ENCODE measurements at places on chromosomes 1 and 21.

GRCh38 chr1:206105464-206105995, 11.7 kb downstream of the AVPR1B start:
- DNase-seq = no peak

- DNase-seq = no peak
Observed at GRCh38 chr21:42404539-42404938, 837 bp downstream of the UBASH3A start.

GRCh38 chr1:20080441-20081352, 10.7 kb downstream of the PLA2G5 start:
- no peak for DNase-seq

DNA sequence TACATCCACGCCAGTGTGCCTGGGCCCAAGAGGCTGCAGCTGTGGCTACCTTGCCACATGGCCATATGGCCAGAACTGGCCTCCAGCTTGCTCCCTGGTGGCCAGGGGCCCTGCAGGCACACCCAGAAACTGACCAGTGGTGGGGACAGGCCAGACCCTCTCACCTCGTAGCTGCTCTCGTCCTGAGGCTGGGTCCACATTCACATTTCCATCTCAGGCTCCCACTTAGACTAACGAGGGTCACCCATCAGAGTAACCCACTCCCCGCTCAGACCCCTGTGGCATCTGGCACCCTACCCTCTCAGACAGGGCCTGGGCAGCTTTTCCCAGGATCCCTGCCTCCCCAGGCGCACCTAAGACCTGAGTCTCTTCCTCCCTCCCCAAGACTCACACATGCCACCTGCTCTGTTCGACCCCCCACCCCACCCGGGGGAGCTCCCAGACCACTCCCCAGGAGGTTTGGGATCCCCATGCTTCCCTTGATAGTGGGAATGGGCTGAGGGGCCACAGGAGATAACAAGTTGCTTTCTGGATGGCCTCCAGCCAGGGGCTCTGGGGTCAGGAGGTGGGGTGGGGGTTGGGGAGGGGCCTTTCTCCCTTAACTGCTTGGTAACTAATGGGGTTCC, 21.3 kb upstream of the RNU1-4 start:
- no peak for DNase-seq

- peak; percentile 67 for DNase-seq
Observed at GRCh38 chr1:41496080-41497055, 11.9 kb upstream of the EDN2 start.

DNA sequence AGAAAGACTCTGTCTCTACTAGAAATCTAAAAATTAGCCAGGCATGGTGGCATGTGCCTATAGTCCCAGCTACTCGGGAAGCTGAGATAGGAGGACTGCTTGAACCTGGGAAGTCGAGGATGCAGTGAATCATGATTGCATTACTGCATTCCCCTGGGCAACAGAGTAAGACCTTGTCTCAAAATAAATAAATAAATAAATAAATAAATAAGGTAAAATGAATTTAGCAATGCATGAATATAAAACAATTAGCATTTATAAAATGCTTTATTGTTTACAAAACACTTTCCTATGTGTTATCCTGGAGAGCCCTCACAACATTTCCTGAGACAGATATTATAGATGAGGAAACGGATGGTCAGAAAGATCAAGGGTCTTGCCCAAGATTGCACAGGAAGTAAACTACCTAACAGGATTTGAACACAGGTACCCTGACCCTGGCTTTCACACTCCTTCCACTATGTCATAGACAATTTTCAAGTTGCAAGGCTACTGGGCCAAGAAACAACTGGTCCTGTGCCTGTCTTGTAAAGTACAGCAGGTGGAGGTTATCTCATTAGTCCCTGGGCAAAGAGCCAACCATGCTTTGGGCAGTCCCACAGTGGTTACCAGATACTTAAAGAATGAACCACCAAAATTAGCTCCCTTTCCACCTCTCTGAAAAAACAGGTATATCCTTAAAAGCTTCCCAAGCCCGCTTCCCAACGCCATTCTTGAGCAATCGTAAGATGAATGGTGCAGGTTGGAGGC, 15.4 kb upstream of the VSIG8 start:
- no peak for DNase-seq

DNA sequence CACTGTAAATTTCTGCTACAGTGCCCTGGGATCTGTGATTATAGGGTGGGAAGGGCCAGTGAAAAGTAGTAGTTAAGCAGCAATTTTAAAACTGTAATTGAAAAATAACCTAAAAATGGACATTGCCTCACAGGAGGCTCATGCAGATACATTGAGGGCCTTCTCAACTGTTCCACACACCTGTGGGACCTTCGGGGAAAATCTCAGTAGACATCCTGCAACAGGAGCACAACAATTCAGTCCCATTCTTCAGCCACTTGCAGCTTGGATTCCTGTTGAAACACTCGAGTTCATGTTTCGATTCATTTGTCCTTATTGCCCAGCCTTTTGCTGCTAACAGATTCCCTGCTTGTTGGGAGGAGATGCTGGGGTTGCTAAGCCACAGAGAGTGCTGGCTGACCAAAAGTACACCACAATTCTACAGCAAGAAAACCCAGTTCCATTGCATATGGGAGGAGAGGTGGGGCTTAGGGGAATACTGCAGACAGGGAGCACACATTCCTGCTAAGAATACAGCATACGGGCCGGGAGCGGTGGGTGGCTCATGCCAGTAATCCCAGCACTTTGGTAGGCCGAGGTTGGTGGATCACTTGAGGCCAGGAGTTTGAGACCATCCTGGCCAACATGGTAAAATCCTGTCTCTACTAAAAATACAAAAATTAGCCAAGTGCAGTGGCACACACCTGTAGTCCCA, 4.5 kb downstream of the TMCC2 start:
- no peak for DNase-seq

DNA sequence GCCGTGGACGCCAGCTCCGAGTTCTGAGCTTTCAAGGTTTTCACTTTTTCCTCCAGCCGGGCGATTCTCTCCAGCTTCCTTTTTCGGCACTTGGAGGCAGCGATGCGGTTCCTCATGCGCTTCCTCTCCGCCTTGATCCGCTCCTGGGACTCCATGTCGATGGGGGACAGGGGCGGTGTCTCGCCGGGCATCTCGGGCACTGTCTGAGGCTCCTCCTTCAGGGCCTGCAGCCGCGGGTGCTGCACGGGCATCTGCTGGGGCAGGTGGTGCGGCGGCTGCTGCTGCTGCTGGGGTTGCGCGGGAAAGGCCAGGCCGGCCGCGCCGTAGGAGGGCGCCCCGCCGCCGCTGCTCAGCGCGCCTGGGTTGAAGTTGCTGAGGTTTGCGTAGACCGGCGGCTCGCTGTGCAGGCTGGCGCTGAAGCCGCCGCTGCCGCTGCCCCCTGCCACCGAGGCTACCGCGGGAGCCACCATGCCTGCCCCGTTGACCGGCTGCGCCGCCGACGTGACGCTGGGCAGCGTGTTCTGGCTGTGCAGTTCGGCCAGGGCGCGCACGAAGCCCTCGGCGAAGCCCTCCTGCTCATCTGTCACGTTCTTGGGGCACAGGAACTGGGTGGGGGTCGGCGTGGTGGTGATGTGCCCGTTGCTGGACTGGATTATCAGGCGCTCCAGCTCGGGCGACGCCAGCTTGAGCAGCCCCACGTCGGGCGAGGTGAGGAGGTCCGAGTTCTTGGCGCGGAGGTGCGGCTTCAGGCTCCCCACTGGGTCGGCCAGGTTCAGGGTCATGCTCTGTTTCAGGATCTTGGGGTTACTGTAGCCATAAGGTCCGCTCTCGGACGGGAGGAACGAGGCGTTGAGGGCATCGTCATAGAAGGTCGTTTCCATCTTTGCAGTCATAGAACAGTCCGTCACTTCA, 1.4 kb downstream of the JUN start:
- DNase-seq = no peak

DNA sequence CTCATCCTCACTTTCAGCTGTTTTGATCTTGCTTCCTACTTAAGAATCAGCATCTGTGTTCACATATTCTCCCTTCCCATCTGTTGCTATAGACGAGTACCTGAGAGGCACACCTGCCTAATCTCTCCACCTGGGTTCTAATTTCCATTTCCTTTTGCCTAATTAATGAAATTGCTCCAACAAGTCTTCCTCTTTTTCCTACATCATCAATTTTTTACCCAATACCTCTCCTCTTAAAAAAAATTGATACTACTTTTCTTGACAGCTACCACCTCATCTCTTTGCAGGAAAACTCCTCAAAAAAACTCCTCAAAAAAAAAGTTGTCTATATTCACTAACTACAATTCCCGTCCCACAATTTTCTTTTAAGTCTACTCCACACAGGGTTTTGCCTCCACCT, 71.8 kb downstream of the NME7 start:
- DNase-seq = no peak

DNA sequence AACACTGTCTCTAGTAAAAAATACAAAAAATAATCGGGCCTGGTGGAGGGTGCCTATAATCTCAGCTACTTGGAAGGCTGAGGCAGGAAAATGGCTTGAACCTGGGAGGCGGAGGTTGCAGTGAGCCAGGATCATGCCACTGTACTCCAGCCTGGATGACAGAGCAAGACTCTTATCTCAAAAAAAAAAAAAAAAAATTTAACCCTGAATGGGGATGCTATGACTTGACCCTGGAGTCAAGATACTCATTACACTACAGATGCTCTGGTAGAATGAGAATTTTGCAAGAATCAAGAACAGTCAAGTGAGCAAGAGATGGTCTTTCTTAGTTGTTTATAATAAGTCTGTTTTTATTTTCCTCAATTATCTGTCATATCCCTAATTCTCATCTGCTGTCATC, 253.8 kb downstream of the GPR52 start:
- DNase-seq = no peak

DNA sequence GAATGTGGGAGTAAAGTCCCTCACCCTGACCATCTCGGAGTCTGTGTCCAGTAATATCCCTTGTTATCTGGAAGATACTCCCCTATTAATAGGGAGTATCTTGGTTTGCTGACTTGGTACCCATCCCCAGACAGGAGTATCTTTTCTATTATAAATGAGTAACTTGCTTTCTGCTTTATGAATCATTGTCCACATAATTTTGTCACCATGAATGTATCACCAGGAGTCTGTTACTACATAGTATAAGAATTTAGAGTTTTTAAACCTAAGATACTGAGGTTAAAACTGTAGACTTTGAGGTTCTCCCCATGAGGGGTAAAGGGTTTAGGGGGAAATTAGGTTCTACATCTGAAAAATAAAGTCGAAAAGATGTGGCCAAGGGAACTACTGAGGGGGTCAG, 175.6 kb downstream of the FCRL5 start:
- DNase-seq = no peak

DNA sequence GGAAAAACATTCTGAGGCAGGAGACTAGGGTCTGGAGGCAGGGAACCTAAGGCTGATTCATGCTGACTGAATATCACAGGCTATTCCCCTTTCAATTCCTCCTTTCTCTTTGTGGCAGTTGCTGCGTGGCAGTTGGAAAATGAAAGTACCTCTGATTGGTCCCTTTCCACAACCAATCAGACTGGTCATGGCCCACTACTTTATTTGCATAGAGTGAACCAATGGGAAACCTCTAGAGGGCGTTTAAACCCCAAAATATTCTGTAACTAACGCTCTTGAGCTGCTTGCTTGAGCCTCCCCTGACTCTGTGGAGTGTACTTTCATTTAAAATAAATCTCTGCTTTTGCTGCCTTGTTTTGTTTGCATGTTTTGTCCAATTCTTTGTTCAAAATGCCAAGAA, 27.7 kb upstream of the VN1R5 start:
- no peak for DNase-seq

- no peak for DNase-seq
Observed at GRCh38 chr21:45910548-45911221, 70.9 kb upstream of the COL6A1 start.

DNA sequence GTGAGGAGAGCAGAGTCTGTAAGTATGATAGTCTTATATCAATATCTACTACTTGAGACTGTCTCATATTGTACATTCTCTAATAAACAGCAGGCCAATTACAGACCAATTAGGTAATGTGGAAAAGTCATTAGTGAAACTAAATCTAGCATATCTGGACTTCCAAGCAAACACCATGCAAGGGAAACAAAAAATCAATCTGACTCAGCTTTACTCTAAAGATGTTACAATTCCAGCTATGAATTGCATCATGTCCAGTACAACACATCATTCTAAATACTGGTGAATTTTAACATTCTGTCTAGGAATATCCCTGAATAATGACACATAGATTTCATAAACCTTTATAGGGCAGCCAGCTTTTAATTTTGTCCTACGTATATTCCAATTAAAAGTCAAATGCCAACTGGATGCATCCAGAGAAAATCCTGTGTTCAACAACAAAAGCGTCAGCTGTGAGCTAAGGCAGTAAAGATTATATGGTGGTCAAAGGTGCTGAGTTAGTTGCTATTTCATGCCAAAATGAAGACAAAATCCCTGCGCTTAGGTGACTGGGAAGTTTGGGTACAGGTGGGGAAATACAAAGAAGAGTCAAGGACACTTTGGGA, 159.3 kb downstream of the TTLL7 start:
- DNase-seq = no peak

- DNase-seq = no peak
Observed at GRCh38 chr1:211944733-211945500, 90.4 kb downstream of the INTS7 start.

DNA sequence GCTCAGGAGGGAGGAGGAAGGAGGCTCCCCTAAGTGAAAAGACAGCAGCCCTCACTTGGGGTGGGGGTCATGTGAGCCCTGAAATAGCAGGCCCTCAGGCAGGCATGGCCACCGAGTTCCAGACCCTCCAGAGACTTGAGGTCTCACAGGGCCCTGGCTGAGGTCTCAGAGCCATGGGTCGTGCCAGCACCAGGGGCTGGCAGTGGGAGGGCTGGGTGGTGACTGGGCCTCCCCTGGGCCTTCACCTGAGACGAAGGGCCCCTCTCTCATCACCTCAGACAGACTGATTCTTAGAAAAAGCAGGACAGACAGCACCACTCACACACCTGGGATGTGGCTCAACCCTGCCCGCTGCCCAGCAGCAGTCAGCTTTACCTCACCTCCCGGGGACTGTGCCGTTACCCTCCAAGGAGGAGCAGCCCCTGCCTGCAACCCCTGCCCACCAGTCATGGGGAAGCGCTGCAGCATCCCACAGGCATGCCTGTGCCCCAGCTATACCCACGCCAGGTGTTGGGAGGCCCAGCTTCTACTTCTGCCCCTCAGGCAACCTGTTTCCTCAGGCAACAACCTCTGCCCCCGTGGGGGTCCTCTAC, 42.6 kb upstream of the LRP8 start:
- DNase-seq = no peak

- no peak for DNase-seq
Observed at GRCh38 chr1:34829250-34829649, 30.3 kb downstream of the SMIM12 start.

GRCh38 chr1:234918961-234919761, 209.5 kb downstream of the TOMM20 start:
- DNase-seq = no peak

GRCh38 chr1:6454856-6455751, 10.9 kb downstream of the TNFRSF25 start:
- DNase-seq = no peak

All from LNCaP clone FGC (cell line).